ENCODE measurements at places on chromosomes 4 and X.
A peak's percentile ranks its signal among the peaks of the same experiment; 100 is the strongest.

DNA sequence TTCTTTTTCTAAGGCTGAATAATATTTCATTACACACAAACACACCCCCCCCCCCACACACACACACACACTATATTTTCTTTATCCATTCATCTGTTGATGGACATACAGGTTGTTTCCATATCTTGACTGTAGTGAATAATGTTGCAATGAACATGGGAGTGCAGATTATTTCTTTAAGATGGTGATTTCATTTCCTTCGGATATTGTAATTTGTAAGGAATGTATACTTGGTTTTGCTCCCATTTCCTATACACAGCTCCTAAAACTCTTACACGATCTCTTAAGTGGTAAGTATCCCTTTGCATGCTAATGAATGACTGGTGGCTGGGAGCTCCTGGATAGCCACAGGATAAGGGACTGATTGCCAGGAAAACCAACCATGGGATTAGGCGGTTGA lies 14.7 kb upstream of the RBMXL3 start:
- DNase-seq = no peak

DNA sequence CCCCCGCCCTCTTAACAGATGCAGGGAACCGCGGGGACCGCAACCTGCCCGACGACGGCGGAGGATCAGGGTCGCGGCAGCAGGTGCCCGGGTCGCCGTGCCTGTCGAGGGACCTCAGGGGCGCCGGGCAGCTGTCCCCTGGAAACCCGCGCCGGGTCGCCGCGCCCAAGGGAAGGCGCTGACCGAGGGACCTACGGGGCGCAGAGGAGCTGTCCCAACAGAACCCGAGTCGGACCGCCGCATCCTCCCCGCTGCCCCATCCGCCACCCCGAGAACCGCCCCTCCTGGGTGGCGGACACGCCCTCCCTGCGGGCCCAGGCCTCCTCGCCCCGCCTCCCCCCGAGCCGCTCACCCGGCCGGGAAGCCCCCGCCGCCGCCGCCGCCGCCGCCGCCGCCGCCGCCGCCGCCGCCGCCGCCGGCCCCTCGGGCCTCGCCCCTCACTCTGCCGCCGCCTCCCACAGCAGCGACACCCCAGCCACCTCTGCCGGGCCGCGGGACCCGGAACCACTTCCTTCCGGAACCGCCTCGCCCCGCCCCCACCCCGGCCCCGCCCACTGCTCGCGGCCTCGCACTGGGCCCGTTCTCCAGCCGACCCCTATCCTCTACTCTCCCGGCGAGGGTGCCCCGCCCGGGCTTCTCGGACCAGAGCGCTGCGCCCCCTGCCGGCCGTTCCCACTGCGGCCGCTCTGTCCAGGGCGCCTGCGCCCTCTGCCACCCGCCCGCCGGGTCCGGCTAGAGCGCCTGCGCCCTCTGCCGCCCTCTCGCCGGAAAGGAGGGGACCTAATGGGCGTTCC lies at the start of gene BCLAF3:
Gene BCLAF3, minus strand, starts transcription at position 506 of the 794 bp plus-strand sequence. CDS start 20,797 bp downstream, outside the sequence.
- DNase-seq = peak; percentile 23

GRCh38 chrX:81261576-81261975 lies 59.7 kb downstream of the SH3BGRL start:
- DNase-seq = no peak

GRCh38 chr4:3473181-3473950 lies 10.3 kb downstream of the DOK7 start:
- DNase-seq = no peak

DNA sequence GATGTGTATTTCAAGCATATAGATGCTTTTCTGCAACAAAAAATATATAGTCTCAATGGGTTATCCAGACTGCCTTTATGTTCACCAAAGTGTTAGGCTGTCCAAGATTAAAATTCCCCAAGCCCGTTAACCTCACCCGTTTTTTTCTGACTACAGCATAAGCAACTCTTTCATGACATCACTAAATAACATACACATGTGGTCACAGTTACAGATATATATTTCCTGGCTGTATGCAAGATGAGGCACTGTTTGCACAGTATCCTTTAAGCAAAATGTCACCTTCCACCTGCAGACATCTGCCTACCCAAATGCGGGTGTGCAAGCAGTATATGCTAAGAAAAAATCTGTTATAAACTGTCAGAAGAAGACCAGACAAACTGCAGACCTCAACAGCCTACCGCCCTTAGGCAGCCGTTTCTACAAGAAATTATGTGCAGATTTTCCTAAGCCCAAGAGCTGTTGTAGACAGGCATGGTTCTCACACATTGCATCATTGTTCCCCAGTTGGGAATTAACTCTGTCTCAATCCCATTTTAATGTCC lies 183.1 kb upstream of the MXRA5 start:
- no peak for DNase-seq
